ENCODE measurements at places on chromosomes 13 and 19.

DNA sequence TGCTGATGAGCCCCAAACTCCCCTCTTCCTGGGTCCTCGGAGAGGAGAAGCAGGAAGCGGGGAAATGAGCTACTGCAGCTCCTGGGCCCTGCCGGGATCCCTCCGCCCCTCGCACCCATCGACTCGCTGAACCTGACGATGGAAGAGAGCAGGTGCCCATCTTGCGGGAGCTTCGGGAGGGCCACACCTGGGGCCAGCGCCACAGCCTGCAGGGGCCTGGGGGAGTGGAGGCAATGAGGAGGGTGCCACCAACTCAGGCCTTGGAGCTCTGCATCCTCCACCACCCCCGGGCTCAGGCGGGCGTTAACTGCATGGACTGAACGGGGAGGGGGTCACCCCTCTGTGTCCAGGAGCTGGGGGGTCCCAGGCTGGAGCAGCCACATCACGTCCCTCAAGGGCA, 8.3 kb downstream of the TCF3 start:
- no peak for DNase-seq

- peak; percentile 69 for DNase-seq
Observed at GRCh38 chr19:18251587-18252369, 22.5 kb downstream of the IQCN start.

- DNase-seq: no peak
Observed at GRCh38 chr19:47066376-47067214, 18.2 kb upstream of the TMEM160 start.

- DNase-seq: no peak
Observed at GRCh38 chr13:58712191-58712590, 1080.6 kb downstream of the PCDH17 start.

DNA sequence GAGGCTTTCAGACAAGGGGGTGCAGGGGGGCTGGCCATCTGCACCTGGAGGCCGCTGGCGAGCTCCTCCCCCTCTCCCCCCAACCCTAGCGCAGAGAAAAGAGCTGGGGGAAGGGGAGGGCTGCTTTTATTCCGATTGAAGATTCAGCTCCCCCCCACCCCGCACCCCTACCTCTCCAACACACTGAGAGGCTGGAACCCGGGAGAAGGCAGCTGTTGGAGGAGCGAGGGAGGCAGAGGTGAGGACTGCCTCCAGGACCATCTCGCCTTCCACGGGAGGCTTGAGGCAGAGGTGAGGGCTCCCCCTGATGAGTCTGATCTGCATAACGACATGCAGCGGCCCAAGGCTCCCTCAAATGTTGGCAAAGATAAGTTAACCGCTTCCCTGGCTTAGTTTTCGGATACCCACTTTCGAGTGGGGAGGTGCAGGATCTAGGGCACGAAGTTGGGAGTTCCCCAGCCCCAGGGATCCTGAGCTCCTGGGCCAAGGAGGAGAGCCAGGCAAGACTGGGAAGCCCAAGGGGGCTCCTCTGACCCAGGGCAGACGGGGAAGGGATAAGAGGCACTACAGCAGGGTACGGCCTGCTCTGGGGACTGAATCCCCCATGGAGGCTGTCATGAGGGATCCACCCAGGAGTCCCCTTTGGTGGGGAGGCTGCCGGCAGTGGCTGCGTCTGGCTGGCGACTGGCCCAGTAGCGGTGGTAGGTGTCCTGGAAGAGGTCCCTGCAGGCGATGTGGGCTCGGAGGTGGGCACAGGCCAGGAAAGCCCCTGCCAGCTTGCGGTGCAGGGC, 1.2 kb upstream of the NUMBL start:
- no peak for DNase-seq

GRCh38 chr19:48342841-48343540, 17.6 kb downstream of the EMP3 start:
- DNase-seq: no peak

GRCh38 chr13:84130495-84131114, 248.3 kb upstream of the SLITRK1 start:
- no peak for DNase-seq

DNA sequence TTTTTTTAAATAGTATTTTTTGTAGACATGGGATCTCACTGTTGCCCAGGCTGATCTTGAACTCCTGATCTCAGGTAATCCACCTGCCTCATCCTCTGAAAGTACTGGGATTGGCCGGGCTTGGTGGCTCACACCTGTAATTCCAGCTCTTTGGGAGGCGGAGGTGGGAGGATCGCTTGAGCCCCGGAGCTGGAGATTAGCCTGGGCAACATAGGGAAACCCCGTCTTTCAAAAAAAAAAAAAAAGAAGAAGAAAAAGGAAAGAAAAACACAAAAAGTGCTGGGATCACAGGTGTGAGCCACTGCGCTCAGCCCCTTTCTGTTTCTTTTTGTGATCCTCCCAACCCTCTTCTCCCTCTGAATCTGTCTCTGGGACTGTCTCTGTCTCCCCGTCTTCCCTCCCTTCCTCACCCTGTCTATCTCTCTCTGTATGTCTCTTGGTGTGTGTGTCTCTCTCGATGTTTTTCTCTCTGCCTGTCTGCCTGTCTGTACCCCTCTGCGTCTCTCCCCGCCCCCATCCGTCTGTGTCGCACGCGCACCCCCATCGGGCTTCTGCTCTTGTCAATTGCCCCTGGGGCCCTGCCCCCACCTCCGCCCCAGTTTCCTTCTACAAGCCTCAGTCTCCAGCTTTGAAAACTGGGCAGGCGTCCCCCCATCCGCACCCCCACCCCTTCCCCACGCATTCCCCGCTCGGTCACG, 540 bp upstream of the ZFP36 start:
- DNase-seq: peak; percentile 86

DNA sequence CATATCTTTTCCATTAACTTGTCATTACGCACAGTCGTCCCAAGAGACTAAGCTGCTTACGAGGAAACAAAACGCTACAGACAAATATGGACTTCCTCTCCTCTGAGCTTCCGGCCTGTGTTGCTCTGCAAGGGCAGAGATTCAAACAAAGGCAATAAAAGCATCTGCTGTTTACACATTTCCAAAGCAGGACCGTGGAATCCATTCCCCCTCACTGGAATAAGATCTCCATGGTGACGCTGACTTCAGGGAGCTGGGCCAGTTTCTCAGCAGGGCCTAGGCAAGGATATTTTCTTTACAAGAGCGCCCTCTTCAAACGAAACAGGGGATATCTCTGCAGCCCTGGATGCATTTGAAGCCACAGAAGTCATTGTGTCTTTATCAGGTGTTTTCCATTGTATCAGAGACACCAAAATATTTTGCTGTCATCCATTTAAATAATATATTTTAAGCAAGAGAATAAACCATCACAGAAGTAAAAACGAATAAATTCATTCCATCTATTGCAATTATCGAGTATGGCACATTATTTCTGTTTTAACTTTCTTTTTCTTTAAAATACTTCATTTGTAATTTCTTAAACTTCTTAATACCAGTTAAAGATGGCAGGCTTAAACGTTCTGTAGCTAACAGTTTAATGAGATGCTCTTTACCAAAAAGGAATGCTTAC, 177.5 kb downstream of the DCLK1 start:
- no peak for DNase-seq

DNA sequence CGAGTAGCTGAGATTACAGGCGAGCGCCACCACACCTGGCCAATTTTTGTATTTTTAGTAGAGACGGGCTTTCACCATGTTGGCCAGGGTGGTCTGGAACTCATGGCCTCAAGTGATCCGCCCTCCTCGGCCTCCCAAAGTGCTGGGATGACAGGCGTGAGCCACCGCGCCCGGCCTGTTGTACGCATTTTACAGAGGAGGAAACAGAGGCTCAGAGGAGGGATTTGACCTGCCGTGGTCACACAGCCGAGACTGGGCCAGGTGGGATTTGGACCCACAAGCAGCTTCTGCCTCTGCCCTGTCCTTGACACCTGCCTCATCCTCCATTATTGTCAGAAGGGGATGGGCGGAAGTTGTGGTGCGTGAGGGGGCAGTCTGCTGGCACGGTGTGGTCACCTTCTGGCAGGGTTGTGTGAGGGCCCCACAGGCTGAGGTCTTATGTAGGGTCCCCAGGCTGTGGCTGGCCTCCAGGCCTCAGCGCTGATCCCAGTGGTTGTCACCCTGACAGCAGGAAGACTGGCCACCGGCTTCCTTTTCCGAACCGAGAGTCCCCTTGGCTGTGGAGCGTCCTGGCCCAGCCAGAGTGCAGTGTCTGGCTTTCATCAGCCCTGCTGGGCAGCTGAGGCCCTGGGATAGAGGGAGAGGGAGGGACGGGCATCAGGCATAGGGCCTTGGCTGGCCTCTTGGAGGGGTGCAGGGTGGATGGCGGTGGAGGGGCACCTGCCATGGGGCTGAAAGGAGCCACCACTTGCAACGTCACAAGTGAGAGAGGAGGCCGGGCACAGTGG, 20.3 kb downstream of the NFIC start:
- no peak for DNase-seq

GRCh38 chr19:10513223-10513622, 4.0 kb downstream of the S1PR5 start:
- DNase-seq: no peak

DNA sequence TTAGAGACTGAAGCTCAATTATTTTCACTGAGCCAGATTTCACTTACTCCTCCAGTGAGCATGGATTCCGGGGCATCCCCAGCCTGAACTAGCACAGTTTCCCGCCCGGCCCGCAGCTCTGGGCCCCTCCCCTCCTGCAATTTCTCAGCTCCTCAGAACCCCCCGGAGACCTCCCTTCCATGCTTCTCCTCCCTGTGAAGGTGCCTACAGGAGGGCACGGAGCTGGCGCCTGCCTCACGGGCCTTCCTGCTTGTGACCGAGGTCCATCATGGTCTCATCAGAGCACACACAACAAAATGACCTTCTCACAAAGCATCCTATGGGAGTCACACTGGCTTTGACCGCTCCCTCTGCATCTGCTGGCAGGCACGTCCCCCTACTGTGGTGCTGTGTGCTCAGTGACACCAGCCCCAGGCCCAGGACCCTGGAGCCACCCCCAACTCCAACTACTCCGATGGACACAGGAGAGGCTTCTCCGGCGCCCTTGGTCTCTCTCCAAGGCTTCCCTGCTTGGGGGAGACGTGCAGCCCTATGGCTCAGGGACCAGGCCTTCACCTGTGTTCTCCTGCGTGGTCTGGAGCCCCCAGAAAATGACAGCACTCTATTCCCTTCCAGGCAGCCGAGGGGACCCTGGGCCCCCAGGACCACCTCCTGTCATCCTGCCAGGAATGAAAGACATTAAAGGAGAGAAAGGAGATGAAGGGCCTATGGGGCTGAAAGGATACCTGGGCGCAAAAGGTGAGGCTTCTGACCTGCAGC, 77.1 kb downstream of the RAB20 start:
- no peak for DNase-seq

DNA sequence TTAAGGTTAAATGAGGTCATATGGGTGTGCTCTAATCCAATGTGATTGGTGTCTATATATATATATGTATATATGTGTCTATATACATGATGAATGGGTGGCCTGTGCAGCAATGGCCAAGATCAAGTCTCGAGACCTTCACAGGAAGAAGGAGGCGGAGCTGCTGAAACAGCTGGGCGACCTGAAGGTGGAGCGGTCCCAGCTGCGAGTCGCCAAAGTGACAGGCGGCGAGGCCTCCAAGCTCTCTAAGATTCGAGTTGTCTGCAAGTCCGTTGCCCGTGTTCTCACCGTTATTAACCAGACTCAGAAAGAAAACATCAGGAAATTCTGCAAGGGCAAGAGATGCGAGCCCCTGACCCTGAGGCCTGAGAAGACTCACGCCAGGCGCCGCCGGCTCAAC, 109.8 kb downstream of the EFNB2 start:
- no peak for DNase-seq

DNA sequence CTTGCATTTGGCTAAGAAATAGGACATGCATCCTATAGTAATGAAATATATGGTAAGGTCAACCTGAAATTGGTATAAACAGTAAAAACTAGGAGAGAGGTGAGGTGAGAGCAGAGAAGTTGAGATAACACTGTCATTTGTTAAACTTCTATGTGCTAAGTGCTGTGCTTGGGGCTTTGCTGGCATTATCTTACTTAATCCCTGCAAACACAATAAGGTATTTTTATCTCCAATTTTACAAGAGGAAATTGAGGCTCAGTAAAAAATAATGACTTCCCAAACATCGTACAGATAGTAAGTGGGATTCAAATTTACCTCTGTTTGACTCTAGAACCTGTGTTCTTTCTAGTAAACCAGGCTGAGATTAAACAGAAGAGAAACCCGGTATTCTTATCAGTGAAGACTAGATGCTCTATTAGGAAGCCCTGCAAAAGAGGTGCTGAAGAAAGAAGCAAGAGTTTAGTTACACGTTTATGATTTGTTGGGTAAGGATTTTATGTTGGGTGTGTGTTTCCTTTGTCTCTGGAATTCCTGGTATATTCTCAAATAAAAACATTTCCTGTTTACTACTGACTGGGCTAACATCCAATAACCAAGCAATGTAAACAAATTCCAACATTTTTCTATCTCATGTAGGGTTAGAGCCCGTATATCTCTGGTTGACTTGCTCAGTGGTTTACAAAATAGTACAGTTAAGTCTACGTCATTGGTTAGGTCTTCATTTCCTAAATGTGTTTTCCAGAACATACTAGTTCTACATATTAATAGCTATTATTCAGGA, 137.3 kb upstream of the FNDC3A start:
- DNase-seq: no peak

GRCh38 chr13:97879646-97880310, 73.7 kb upstream of the IPO5 start:
- no peak for DNase-seq

- no peak for DNase-seq
Observed at GRCh38 chr19:4744451-4745174, 21.0 kb upstream of the DPP9 start.

- no peak for DNase-seq
Observed at GRCh38 chr13:30149248-30149647, 158.1 kb downstream of the KATNAL1 start.

DNA sequence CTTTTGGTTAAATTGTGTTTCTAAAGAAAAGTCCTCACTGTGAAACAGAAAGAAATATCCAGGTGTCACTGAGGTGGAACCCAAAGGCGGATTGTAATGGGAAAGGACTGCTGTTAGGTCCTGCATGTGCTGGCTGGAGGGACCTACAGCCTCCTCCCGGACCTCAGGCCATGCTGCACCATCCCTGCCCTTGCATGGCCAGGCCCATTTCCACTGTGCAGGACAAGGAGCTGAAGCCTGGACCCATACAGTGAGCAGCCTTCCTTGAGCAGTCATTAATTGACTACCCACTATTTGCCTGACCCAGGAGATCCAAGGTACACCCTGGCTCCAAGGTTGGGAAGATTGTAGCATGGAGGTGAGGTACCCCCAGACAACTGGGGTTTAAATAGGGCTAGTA, 17.6 kb downstream of the VSTM2B start:
- no peak for DNase-seq

- no peak for DNase-seq
Observed at GRCh38 chr13:93736081-93736480, 509.5 kb downstream of the GPC6 start.
